ENCODE measurements at places on chromosomes 5 and 9.

DNA sequence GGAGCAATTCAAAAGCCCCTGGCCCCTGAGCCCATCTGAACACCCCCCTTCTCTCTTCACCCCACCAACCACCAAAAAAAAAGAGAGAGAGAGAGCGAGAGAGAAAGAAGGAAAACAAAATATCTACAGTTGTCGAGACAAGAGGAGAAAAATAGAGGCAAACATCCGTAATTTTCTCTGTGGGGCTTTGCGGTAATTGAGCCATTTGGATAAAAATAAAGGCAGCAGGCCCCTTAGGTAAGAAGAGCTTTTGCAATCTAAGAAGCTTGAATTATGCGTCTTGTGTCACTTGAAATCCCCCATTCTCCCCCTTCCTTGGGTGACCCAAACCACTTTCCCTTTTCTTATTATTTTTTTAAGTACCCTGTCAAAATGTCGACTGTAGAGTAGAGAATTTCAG lies 35.5 kb upstream of the FUBP3 start:
- DNase-seq = no peak

GRCh38 chr9:32339424-32339823 lies 45.0 kb upstream of the ACO1 start:
- DNase-seq = no peak

GRCh38 chr5:15463231-15463980 lies 36.6 kb upstream of the FBXL7 start:
- DNase-seq = no peak

GRCh38 chr5:138258704-138259292 lies 15.6 kb downstream of the GFRA3 start:
- DNase-seq = no peak

DNA sequence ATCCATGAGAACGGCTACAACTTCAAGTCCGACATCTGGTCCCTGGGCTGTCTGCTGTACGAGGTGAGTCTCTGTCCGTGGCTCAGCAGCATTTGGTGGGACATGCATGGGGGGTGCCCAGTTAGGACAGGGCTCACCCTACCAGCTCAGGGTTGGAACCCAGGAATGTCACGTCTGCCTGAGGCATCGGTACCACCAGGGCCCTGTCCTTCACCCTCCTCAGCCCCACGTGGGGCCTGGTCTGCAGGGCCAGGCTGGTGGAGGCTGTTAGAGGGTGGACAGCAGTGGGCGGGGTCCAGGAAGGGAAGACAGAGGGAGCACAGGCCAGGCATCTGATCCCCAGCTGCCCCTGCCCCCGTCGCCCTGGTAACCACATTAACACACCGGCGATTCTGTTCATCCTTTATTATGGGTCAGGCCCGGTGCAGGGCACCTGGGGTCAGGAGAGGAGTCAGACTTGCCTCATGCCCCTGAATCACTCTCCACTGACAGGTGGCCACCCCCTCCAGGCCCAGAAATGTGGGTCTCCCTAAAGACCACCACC lies 75.6 kb downstream of the PSMB7 start:
- no peak for DNase-seq

- DNase-seq = no peak
Observed at GRCh38 chr9:100268271-100268670, 84.5 kb downstream of the TEX10 start.
